ENCODE measurements at places on chromosomes 16 and 17.
A peak's percentile ranks its signal among the peaks of the same experiment; 100 is the strongest.

- DNase-seq: no peak
Observed at GRCh38 chr16:4213737-4214136, 28.1 kb downstream of the SRL start.

GRCh38 chr17:6508519-6509030, 47.8 kb downstream of the PITPNM3 start:
- no peak for DNase-seq

DNA sequence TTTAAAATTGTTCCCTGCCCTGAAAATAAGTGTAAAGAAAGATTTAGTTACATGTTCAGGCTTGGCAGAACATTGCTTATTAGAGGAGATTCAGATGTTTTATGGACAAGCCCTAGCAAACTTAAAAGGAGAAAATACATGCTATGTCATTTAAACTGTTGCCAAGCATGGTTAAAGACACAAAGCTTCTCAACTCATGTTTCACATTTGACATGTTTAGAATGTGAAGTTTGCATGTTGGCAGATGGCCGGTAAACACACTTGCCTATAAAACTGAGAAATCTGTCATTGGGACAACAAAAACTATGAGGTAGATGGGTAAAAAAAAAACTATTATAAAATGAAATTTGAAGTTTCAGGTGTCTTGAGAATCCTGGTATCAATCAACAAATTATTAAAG, 5.8 kb downstream of the KRTAP29-1 start:
- DNase-seq: no peak

GRCh38 chr17:75428543-75429469, 23.3 kb upstream of the GRB2 start:
- DNase-seq: no peak

DNA sequence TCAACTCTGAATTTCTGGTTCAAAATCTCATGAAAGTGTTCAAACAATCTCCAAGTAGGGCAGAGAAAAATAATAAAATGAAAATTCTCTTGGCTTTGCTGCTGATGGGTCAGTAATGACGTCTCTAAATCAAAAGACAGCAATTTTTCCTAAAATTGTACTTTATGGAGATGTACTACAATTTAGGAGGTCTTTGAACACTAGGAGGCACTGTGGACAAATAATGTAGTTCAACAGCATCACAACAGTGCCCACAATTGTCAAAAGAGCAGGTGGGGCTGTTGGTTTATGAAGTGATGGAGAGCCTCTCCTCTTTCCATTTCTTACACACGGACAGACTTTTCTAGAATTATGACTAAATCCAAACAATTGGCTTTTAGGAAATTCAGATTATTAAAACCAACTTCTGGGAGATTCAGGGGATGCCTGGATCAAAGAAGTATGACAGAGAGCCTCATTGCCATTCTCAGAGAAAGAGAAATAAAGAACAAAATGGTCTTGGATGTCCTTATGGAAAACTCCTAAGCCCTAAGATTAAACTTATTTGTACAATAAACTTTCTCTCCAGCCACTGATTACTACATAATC, 23.8 kb downstream of the EZH1 start:
- DNase-seq: no peak

DNA sequence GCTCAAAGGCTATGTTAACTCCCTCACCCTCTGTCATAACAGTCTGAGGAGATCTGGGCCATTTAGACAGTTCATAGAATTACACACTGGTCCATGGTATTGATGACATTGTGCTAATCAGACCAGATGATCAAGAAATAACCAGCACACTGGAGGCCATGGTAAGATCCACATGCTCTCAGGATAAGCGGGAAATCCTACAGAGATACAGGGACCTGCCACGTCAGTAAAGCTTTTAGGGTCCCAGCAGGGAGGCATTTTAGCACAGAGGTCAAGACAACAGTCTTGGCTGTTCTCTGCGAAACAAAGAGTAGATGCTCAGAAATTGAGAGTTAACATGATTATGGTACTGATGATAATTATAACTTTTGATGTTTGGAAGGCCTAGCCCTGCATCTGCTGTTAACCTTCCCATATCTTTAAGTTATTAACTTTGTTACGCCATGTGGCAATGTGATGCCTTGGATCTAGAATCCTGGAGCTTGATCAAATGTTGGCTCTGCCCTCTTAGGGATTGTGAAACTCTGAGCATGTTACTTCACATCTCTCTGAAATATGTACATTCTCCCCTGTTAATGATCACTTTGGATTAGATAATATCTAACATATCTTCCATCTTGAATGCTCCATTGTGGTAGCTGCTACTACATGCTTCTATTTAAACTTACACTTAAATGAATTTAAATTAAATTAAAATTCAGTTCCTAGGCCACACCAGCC, 172.0 kb upstream of the SOX9 start:
- DNase-seq: no peak

- DNase-seq: no peak
Observed at GRCh38 chr17:4161967-4162305, 18.9 kb downstream of the CYB5D2 start.

GRCh38 chr17:38882870-38883269, 13.0 kb downstream of the LASP1 start:
- no peak for DNase-seq

DNA sequence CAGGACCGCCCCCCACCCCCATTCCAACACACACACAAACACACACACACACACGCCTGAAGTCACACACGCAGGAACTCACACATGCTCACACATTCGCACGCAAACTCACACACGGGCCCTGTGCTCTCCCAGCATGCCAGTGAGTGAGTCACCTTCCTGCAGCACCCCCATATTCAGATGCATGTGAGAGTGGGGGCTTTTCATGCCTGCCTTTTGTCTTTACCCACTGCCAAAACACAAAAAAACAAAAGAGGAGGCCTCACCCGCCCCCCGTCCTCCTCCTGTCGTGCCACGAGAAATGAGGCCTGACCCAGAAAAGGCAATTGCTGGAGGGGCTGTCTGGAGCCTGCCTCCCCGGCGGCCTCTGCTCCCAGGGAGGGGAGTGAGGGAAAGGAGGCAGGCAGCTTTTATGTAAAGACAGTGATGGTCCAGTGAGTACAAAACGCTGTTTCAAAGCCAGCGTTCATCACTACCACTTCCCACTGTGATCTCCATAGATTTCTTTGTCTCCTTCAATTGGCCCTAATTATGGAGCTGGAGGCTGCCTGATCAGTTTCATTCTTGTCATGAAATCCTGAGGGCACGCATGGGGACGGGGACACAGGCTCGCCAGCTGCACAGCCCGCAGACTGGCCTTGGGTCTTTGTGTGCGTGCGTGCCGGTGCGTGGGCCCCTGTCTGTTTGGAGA, 29.5 kb upstream of the GSE1 start:
- DNase-seq: no peak

DNA sequence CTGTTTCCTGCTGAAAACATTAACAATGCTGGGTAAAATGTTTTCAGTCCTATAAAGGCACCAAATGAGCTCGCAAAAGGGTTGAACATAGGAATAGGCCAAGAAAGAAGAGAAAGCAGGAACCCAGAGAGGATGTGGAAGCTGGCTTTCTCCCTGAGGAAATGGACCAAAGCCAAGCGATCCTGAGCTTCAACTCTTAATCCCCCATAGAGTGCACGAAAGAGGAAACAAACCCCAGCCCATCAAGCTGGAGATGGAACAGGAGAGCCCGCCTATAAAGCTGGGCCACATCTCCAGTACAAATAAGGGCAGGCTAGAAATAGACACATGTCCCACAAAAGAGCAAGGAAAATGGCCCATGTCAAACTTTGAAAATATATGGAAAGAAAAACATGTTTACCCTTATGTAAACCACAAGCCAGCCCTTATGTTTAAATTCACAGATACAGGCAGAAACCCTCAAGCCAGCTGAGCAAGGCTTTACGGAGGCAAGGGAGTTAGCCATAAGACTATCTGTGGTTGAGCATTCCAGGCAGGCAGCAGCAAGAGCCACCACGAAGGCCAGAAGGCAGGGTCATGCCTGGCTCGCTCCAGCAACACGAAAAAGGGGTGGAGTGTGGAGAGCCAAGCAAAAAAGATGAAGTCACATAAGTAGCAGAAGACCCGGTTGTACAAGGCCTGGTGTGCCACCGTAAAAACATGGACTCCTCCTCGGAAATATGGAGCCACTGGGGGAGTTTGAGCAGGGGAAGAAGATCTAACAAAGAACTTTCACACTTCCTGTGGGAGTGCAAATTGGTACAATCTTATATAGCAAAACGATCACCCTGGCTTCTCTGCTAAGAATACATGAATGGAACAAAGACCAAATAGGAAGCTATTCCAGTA, 27.8 kb downstream of the COPRS start:
- DNase-seq: no peak

GRCh38 chr16:2691491-2692248, 9.3 kb downstream of the KCTD5 start:
- no peak for DNase-seq

DNA sequence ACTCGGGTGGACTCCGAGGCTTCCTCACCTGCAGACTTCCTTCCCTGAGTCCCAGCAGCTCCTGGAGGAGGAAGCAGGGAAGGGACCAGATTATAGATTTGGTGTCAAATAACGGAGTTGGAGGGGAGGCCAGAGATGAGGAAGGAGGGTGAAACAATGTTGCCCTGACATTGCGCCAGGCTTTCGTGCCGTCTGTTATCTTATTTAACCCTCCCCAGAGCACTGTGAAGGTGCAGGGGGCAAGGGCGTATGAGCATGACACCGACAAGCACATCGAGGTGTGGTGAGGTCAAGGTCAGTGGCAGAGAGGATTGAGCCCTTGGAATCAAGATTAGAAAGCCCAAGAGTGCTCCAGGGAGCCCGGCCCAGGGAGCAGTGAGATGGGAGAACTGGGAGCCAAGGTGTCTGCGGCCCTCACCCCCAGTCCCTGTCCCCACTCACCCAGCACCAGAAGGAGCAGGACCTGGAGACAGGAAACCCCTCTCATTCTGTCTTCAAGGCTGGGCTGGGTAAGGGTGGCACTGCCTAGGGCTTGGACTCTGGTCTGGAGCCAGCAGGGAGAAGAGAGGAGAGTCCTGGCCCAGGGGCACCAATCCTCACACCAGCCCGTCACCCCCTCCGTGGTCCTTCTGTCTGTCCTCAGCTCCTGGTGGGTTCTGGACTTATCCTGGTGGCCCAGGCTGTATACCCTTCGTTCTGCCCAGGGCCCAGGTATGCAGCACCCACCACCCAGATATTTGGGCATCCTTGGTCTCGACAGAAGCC, 1.1 kb downstream of the PRSS33 start:
- peak; percentile 34 for DNase-seq

Data from sciatic nerve (tissue), 2 donors.